Keratinocyte (primary cell): ENCODE measurements at places on chromosomes 2 and 18. TPM values are rescaled to one million over a fixed set of nuclear protein-coding genes. Genes with fewer than 3 reads are reported as not detected.

TMEM169 gene
- 0.07 to 0.08 TPM in 2 of 3 replicates, not detected in the other for polyA plus RNA-seq

DNA sequence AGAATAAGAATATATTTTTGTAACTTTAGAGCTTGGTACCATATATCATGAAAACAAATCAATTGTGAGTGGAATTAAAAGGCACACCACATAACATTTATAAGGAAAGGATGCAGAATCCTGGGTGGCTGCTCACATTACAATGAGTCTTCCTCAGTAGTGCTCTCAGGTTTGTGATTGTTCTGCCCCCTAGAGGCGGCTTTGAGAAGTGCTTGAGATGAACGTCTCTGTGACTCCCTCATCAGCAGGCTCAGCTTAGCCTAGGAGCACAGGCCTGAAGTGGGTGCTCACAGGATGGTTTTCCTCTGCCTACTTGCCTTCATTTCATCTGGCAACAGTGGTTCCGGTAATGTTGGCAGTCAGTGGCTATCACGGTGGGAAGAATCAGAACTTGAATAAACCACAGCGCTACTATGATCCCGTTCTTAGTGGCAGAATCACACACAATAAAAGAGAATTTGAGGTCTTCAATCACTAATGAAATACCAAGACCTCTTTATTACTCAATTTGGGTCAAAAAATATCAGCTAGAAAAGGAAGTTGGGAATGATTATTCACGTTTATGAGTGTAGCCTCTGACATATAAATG, 38.1 kb upstream of the B4GALT6 start:
- no peaks in the 10 kb centered on the region for H3K36me3 ChIP-seq
- peaks cover 9% of the 10 kb centered on the region for H3K4me1 ChIP-seq
- peak; percentile 41 for DNase-seq
- H3K27me3 ChIP-seq = no peaks in the 10 kb centered on the region
- H3K27ac ChIP-seq = no peak overlapping the region
- no peak overlapping the region for H3K4me3 ChIP-seq

- no peak overlapping the region for H3K4me3 ChIP-seq
- H3K27ac ChIP-seq = no peak overlapping the region
- H3K27me3 ChIP-seq = no peaks in the 10 kb centered on the region
- no peaks in the 10 kb centered on the region for H3K36me3 ChIP-seq
- DNase-seq = no peak
Observed at GRCh38 chr2:8333177-8333831, 348.6 kb upstream of the ID2 start.

UGT1A7 gene
- polyA plus RNA-seq = 0.19 to 1.2 TPM (median 0.87 TPM) in 3 replicates

- H3K4me3 ChIP-seq = no peak overlapping the region
- H3K27me3 ChIP-seq = no peaks in the 10 kb centered on the region
- no peaks in the 10 kb centered on the region for H3K4me1 ChIP-seq
- no peak overlapping the region for H3K27ac ChIP-seq
- no peaks in the 10 kb centered on the region for H3K36me3 ChIP-seq
Observed at GRCh38 chr2:183416753-183417152, 292.5 kb downstream of the NUP35 start.

MC2R gene
- not detected in 3 replicates for polyA plus RNA-seq

SERPINB3 gene
- 3.8 to 26.8 TPM (median 12.7 TPM) in 3 replicates for polyA plus RNA-seq

- H3K27ac ChIP-seq = no peak overlapping the region
- H3K36me3 ChIP-seq = no peaks in the 10 kb centered on the region
- no peak for DNase-seq
- H3K4me1 ChIP-seq = no peaks in the 10 kb centered on the region
- no peaks in the 10 kb centered on the region for H3K27me3 ChIP-seq
Observed at GRCh38 chr18:3177902-3178687, 41.7 kb downstream of the MYOM1 start.

DNA sequence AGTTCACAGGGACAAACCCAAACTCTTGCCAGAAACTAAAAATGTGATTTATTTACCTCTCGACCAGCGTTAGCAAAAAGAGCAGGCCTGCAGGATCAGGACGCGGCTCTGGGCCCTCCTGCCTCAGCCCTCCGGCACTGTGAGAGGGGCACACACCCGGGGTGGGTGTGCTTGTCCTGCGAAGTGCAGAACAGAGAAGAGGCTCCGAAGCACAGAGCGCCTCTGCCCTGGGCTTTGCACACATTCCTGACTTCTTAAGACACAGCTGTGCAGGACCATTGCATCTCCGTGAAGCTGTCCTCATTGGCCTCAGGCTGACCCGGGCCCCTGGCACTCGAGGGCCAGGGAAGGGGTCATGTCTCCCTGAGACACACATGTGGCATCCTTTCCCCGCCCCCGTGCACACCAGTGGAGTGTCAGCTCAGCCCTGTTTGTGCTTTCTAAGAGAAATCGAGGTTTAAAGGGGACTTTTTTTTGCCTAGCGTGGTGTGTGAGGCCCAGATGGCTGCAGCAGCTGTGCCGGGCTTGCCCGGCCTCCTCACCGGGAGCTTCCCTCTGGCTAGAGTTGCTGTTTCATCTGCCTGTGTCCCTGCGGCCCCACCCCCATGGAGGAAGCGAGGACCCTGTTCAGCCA, 9.9 kb upstream of the NFATC1 start:
- no peak for DNase-seq
- H3K4me1 ChIP-seq = no peaks in the 10 kb centered on the region
- H3K36me3 ChIP-seq = no peaks in the 10 kb centered on the region
- H3K4me3 ChIP-seq = no peak overlapping the region

RAB11FIP5 gene
- polyA plus RNA-seq = 39.7 to 41.2 TPM (median 40.1 TPM) in 3 replicates

GRCh38 chr2:40489678-40489960, 37.7 kb upstream of the SLC8A1 start:
- no peaks in the 10 kb centered on the region for H3K36me3 ChIP-seq
- H3K27ac ChIP-seq = no peak overlapping the region
- H3K27me3 ChIP-seq = no peaks in the 10 kb centered on the region
- peak overlapping the region; percentile 72 for H3K4me3 ChIP-seq

- no peak overlapping the region for H3K27ac ChIP-seq
- H3K27me3 ChIP-seq = no peaks in the 10 kb centered on the region
- no peak overlapping the region for H3K4me3 ChIP-seq
- H3K36me3 ChIP-seq = no peaks in the 10 kb centered on the region
- H3K4me1 ChIP-seq = no peaks in the 10 kb centered on the region
- DNase-seq = no peak
Observed at GRCh38 chr18:49151482-49151881, 200.7 kb upstream of the SMAD7 start.

FBXO48 gene
- 0.85 to 1.9 TPM (median 1.0 TPM) in 3 replicates for polyA plus RNA-seq

DNA sequence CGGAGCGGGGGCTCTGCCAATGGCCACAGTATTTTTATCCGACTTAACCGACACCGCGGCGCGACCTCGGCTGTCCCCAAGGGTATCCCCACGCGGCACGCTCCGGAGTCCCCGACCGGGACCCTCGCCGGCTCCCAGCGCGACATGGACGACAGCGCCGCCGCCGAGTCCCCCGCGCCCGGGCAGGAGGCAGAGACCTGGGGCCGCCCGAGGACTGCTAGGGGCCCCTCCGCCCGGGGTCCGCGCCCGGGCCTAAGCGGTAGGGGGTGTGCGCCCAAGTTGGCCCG, 468 bp downstream of the UXS1 start:
- peak overlapping the region; percentile 87 for H3K27ac ChIP-seq
- DNase-seq = no peak
- H3K4me3 ChIP-seq = peak overlapping the region; percentile 76
- peaks cover 15% of the 10 kb centered on the region for H3K4me1 ChIP-seq
- peaks cover 5% of the 10 kb centered on the region for H3K36me3 ChIP-seq
- no peaks in the 10 kb centered on the region for H3K27me3 ChIP-seq

DNA sequence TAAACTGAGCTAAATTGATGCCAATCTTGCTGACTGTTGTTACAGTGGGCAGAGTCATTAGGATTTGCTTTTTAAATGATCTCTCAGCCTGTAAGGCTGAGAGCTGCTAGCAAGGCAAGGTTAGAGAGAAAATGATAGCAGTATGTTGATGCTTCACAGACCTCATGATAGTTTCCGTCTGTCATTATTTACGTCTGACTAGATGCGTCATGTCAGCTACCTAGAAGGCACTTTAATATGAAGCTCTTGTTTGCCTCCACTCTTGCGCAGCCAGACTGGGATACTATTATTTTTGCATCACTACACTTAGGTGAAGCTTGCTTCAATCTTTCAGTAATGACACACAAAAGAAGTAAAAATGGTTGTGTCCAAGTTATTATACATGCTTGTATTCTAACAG, 313.8 kb downstream of the LNPK start:
- H3K27me3 ChIP-seq = no peaks in the 10 kb centered on the region
- no peak for DNase-seq
- H3K27ac ChIP-seq = no peak overlapping the region
- no peak overlapping the region for H3K4me3 ChIP-seq
- H3K4me1 ChIP-seq = no peaks in the 10 kb centered on the region

DNA sequence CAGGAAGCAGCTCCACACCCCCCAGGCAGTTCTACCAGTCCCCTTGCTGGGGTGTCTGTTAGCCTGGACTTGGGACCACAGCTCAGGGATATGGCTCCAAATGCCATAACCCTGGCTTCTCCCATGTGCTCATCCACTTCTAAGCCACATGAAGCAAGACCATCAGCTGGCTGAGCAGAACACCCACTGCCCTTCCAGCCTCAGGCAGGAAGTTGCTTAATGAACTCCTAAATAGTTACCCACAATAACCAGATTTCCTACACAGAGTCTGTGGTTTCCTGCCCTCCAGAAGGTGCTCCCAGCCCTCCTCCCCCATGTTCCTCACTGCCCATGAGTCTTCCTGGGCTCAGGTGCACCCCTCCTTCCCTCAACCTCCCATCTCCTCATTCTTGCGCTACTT, 98.3 kb upstream of the EPC2 start:
- H3K36me3 ChIP-seq = no peaks in the 10 kb centered on the region
- no peak overlapping the region for H3K4me3 ChIP-seq
- peaks cover 3% of the 10 kb centered on the region for H3K27me3 ChIP-seq
- H3K27ac ChIP-seq = no peak overlapping the region
- no peaks in the 10 kb centered on the region for H3K4me1 ChIP-seq

DNA sequence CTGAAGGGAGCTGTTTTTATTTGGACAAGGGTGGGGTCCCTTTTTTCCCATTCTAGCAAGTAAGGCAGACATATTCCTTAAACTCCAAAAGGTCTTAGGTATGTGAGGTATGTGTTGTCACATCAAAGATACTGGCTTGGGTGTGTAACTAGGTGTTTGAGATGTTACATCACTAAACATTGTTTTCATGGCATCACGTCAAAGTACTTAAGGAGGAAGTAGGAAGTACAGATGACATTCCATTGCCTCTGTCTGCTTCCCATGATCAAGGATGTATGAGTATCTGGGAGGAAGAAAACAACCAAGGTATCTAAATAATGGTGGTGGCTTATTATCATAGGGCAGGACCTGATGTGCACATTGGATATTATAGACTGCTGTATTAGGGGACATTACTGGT, 39.3 kb downstream of the CD302 start:
- H3K36me3 ChIP-seq = peaks cover 11% of the 10 kb centered on the region
- H3K4me1 ChIP-seq = peaks cover 20% of the 10 kb centered on the region
- H3K27me3 ChIP-seq = no peaks in the 10 kb centered on the region
- no peak overlapping the region for H3K4me3 ChIP-seq
- H3K27ac ChIP-seq = no peak overlapping the region

- no peaks in the 10 kb centered on the region for H3K27me3 ChIP-seq
- H3K27ac ChIP-seq = no peak overlapping the region
- H3K4me1 ChIP-seq = peaks cover 7% of the 10 kb centered on the region
- DNase-seq = no peak
- H3K36me3 ChIP-seq = no peaks in the 10 kb centered on the region
Observed at GRCh38 chr2:28359222-28360057, 33.2 kb upstream of the FOSL2 start.

- H3K4me1 ChIP-seq = peaks cover 68% of the 10 kb centered on the region
- no peak for DNase-seq
- H3K27me3 ChIP-seq = no peaks in the 10 kb centered on the region
Observed at GRCh38 chr2:219247678-219248642, 2.7 kb downstream of the STK16 start.

GRCh38 chr2:54591551-54591950, 131.9 kb upstream of the EML6 start:
- H3K4me1 ChIP-seq = peaks cover 15% of the 10 kb centered on the region
- no peak overlapping the region for H3K4me3 ChIP-seq

KIDINS220 gene
- 23.9 to 28.8 TPM (median 26.6 TPM) in 3 replicates for polyA plus RNA-seq

DNA sequence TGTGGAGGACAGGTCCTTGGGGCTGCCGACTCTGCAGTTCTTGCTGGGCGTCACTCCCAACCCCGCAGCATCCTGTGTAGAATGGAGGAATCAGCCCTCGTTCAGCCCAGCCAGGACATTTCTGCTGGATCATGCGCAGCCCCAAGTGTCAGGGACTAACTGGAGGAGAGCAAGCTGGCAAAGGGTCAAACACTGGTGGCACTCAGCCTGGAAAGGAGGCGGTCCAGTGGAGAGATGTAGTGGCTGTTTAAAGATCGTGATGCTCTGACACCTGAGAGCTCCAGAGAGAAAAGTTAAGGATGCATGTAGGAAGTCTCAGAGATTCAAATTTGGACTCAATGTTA, 63.6 kb upstream of the SH3RF3 start:
- H3K4me1 ChIP-seq = peaks cover 8% of the 10 kb centered on the region
- H3K4me3 ChIP-seq = no peak overlapping the region
- DNase-seq = no peak
- H3K27me3 ChIP-seq = peaks cover 19% of the 10 kb centered on the region
- H3K36me3 ChIP-seq = no peaks in the 10 kb centered on the region
- H3K27ac ChIP-seq = no peak overlapping the region

- H3K4me3 ChIP-seq = no peak overlapping the region
- H3K27ac ChIP-seq = no peak overlapping the region
- DNase-seq = no peak
- H3K27me3 ChIP-seq = no peaks in the 10 kb centered on the region
- H3K36me3 ChIP-seq = no peaks in the 10 kb centered on the region
Observed at GRCh38 chr18:73136134-73136533, 268.3 kb upstream of the NETO1 start.

DNA sequence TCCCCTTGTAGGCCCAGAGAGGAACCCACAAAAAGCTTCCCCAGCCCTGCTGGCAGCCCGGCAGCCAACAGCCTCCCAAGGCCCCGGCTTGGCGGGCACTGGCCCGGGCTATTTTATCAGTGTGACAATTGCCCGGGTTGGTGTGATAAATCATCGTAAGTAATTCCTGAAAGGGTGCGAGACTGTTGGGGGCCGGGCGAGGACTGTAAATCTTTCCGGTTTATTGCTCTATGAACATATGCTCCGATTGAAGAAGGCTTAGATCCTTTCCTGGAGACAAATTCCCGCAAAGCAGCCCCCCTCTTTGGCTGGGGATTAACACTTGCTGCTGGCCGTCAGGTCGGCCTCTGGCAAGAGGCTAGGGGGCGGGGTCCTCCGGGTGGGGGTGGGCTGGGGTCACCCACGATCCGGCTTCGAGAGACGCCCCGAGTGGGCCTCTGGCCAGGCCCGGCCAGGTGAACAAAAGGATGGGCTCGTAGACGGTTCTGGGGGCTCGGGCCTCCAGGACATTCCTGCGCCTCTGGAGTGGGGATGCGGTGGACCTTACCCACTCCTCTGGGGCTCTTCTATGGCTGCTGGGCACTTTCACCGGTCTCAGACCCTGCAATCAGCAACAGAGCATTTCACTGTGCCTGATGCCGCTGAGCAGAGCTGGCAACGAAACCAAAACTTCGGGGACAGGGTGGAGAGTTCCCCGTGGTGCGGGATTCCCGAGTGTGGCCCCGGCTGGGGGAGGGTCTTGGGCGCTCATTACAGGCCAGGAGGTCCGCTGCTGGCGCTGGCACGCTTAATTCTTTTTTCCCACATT, 2.0 kb downstream of the HOXD3 start:
- H3K27me3 ChIP-seq = peaks cover 97% of the 10 kb centered on the region
- H3K36me3 ChIP-seq = no peaks in the 10 kb centered on the region
- H3K27ac ChIP-seq = no peak overlapping the region

GRCh38 chr18:26307161-26307773, 81.0 kb downstream of the TAF4B start:
- H3K4me3 ChIP-seq = no peak overlapping the region
- no peak overlapping the region for H3K27ac ChIP-seq
- no peaks in the 10 kb centered on the region for H3K36me3 ChIP-seq
- DNase-seq = no peak
